ENCODE measurements at places on chromosomes 1 and 21.
A peak's percentile ranks its signal among the peaks of the same experiment; 100 is the strongest.

- no peak for DNase-seq
These were observed 12.2 kb downstream of the AKIRIN1 start for GRCh38 chr1:39003281-39003680.

GRCh38 chr21:29477347-29477746 lies 178.6 kb downstream of the BACH1 start:
- no peak for DNase-seq

- DNase-seq, result no peak
These were observed 49.0 kb upstream of the EFHD2 start for GRCh38 chr1:15360700-15361099.

DNA sequence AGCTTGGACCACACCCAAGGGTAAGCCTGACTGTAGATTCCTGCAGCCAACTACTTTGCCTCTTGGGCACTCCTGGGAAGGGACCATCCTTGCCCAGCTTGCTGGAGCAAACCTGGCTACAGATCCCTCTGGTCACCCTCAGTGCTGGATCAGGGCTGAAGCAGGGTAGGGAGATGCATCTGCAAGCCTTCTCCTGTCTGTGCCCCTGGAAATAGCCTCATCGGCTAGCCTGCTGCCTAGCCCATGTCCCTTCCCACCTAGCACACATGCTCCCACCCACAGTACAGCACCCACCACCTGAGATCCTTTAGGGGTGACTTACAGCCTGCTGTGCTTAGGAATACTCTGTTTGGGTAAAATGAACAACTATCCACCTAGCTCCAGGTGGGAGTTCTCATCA lies 177.3 kb upstream of the HMGB4 start:
- DNase-seq, result no peak

DNA sequence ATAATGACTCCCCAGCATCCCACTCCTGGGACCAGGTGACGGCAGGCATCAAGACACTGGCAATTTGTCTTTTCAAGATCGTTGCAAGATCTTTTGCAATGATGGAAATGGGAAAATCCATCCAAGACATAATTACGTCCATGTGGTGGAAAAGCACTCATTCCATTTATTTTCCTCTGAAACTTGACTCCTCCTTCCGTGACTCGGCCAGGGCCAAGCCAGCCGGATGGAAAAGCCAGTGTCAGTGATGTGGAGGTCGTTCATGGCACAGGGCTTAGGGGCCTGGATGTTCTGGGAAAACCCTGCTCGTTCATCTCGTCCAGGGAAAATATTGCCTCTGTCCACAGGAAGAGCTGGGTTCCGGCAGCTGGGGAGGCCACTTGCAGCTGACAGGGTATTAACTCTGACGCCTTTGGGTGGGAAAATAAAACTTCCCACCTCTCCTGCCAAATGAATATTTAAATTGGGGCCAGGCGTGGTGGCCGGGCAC lies 46.2 kb downstream of the C1orf198 start:
- DNase-seq, result no peak

- no peak for DNase-seq
These were observed 13.5 kb downstream of the CRABP2 start for GRCh38 chr1:156691665-156692440.

DNA sequence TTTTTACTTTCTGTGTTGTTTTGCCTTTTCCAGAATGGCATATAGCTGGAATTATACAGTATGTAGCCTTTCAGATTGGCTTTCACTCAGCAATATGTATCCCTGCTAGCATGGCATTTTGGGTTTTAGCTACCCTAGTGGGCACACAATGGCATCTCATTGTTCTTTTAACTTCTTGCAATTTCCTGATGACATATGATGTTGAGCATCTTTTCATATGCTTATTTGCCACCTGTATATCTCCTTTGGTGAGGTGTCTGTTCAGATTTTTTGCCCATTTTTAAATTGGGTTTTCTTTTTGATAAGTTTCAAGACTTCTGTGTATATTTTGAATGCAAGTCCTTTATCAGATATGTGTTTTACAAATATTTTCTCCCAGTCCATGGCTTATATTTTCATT lies 14.0 kb downstream of the TSEN15 start:
- DNase-seq, result no peak

DNA sequence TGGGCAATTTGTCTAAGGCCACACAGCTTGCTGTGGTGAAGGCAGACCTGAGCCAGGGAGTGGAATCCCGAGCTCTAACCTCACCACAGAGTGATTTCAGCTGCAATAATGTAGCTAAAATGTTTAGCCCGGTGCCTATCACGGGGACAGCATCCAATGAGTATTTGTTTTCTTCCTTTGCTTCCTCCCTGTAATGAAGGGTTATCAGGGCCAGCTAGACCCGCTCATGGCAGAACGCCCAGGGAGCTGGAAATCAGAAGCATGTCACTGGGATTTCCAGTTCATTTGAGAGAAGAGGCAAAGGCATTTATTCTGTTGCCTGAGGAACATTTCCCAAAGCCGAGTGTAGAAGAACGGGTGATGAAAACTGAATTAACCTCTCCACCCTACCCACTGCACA lies 183.1 kb downstream of the ZSCAN20 start:
- DNase-seq, result no peak

DNA sequence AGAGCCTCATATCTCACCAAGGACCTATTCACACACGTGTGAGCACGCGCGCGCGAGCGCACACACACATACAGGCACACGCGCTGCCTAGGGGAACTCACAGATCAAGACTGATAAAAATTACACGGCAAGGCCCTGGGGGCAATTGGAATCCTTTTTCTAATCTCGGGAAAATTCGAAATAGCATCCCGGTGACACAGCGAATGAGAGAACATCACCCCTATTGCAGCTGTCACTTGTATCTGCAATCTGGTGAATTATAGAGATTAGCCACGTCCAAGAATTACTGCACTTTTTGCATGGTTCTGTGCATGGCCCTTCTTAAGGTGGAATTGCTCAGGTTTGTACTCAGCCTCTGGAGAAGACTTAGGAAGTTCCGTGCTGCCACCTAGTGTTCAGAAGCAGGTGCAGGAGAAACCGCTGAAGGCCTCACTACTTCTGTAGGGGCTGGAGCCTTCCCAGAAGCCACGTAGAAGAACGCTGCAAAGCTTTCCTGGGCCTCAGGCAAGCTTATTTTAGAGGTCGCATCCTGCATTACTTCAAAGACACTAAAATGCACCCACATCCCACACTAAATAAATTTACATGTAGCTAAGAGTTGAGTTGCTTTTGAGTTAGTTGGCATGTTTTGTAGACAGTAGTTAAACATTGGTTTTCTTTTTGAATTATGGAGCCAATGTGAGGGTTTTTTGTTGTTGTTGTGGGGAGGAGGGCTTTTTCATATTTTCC lies 229.2 kb upstream of the CAMK1G start:
- DNase-seq, result peak; percentile 9

DNA sequence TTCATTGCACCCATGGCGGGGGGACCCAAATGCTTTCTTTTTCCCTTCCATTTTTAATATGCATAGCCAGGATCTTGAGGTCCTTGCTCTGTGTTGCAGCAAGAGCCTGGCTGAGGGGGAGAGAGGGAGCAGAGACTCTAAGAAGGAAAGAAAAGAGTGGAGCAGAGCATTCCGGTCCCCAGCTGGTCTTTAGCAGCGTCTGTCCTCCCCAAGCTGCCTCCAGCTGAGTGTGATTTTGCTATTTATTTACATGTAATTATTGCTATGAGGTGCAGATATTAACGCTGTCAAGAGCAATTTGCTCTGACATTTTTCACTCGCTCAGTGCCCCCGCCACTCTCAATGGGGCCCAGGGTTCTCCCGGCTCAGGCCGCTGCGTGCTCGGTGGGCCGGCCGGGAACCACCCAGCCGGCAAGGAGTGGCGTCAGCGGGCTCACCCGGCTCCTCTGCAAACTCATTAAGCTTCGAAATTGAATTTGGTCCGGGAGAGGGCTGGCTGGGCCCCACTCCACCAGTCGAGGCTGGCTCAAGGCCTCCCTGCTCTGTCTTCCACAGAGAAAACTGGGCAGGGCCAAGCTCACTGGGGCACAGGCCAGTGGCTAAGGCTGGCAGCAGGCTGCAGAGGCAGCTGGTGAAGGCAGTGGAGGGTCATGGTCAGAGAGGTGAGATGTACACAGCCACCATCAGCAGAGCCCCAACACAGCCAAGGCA lies 93.2 kb downstream of the PAX7 start:
- DNase-seq, result no peak

- DNase-seq, result peak; percentile 24
These were observed 14.4 kb upstream of the ZFYVE9 start for GRCh38 chr1:52127181-52128180.

DNA sequence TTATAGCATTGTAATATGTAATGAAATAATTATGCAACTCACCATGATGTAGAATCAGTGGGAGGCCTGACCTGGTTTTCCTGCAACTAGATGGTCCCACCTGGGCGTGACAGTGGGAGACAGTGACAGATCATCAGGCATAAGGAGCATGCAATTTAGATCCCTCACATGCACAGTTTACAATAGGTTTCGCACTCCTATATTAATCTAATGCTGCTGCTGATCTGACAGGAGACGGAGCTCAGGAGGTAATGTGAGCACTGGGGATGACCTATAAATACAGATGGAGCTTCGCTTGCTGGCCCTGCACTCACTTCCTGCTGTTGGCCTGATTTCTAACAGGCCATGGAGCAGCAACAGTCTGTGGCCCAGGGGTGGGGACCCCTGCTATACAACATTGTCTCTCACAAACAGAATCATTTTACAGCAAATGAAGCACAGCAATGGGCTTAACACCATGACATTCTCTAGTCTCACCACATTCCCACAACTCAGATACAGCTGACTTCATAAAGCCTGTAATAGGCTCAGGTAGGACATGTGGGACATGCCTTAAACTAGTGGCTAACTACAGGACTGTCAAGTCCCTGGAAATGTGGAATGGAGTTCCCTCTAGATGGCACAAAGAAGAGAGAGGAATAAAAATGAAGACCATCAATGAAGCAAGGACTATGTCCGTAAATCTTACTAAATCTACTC lies 40.7 kb upstream of the SLC5A9 start:
- no peak for DNase-seq

DNA sequence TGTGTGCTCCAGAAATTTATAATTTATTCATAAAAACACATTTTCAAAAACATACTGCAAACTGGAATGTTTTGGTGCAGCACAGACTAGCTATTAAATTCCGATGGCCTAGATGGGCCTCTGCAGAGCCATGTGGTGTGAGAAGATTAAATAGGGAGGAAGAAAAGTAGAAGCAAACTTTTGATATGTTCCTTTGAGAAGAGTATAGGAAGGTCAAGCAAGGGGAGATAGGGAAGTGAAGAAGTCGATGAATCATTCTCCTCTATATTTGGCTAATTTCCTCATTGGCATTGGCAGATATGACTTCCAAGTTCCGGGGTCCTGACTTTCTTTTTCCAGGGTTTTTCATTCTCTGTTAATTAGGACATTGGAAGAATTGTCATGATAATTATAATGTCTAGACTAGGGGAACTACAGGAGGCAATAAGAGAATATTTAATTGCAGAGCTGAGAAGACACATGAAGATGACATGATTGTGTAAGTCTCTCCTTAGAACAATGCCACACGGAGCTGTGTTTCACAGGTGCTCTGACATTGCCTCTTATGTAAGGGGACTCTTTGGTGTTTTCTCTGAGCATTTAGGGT lies 19.3 kb upstream of the ZNF326 start:
- no peak for DNase-seq

GRCh38 chr1:185846672-185847444 lies 112.7 kb downstream of the HMCN1 start:
- DNase-seq, result no peak

DNA sequence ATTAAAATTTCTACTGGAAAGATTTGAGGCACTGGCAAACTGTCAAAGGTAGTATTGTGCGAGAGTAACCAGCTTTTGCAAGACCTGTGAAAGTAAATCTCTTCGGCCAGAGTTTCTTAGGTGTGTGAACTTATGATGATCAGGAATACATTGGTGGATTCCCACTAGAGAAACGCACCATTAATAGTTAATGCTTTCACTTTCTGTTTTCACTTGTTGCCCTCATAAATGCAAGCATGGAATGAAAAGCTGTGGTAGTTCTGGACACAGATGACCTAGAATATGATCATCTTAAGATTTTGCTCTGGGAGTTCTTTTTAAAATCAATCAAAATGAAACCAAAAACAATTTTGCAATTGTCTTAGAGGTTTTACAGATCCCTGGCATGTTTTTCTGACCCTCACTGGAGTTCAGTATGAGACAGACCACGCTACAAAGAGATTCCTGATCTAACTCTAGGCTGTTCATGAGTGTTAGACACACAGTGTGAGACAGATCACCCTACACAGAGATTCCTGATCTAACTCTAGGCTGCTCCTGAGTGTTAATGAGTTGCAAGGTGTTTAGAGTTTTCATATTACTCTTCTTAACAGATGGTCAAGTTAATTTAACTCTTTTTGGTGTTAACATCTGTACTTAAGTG lies 98.8 kb downstream of the SDCCAG8 start:
- no peak for DNase-seq

- no peak for DNase-seq
These were observed 46.6 kb upstream of the APOBEC4 start for GRCh38 chr1:183699616-183700160.

DNA sequence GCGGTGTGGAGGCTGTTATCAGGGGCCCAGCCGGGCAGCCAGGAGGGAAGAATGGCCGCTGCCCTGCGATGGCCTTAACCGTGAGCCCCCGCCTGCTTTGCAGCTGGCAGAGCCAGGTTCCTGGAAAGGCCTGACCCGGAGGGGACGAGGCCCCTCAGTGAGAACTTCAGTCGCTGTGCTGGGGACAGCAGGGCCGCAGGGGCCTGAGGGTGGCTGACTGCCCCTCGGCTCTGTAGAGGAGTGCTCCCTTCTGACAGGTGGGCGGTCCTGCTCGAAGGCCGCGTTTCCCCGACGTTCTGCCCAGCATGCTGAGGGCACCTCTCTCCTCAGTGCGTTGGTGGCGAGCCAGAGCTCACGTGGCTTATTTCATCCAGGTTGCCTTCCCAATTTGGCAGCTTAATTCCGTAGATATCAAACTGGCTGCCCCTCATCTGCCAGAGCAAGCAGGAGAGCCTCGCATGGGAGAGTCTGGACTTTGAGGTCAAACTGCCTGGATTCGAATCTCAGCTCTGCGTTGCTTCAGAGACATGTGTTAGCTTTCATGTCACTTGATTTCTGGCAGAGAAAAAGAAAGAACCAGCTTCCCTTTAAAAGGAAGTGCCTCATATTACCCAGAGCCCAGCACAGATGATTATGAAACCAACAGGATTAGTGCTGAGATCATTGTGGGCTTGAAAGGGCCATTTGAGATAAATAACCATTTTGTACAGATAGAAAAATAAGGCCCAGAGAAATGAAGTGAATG lies 239.8 kb downstream of the SDCCAG8 start:
- DNase-seq, result no peak

- DNase-seq, result no peak
These were observed 211.5 kb downstream of the LHX8 start for GRCh38 chr1:75345538-75346292.

GRCh38 chr1:117747605-117748004 lies 141.8 kb downstream of the TENT5C start:
- DNase-seq, result no peak

GRCh38 chr1:218388591-218388990 lies 43.5 kb downstream of the TGFB2 start:
- no peak for DNase-seq

DNA sequence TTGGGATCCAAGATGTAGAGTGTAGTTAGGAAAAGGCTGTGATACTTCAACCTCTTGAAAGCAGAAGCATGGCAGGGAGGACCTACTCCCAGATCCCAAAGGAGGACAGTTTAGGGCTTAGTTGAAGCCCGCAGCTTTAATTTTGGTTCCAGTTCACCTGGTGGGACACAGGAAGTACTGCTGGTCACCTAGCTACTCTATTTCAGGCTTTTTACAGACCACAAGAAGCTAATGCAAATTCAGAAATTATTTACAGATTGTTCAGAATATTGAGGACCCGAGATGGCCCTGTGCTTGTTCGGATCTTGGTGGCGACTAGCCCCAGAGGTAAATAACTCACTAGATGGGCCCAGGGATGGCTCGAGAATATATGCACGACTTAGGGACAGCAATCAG lies 6.4 kb upstream of the SMCP start:
- no peak for DNase-seq

Measured in CD4-positive, alpha-beta T cell treated with Interleukin-6 at 100 ng/mL for 8 hours (primary cell).